ENCODE measurements at places on chromosomes 11 and 22.

DNA sequence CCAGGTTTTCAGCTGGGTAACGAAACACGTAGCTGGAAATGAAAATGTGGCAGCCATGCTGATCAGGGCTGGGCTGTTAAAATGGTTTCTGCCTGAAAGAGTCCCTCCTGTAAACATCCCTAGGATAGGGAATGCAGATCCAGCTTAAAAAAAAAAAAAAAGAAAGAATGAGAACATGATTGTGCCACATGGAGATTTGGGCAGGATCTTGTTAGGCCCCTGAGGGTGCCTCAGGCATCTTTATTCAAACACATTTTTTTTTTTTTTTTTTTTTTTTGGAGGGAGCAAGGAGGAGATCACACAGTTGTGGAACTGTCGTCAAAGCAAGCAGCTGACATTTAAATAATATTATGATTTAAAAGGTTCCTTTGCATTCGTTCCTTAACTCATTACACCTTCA is 900.3 kb downstream of the OPCML start:
- no peak for DNase-seq

DNA sequence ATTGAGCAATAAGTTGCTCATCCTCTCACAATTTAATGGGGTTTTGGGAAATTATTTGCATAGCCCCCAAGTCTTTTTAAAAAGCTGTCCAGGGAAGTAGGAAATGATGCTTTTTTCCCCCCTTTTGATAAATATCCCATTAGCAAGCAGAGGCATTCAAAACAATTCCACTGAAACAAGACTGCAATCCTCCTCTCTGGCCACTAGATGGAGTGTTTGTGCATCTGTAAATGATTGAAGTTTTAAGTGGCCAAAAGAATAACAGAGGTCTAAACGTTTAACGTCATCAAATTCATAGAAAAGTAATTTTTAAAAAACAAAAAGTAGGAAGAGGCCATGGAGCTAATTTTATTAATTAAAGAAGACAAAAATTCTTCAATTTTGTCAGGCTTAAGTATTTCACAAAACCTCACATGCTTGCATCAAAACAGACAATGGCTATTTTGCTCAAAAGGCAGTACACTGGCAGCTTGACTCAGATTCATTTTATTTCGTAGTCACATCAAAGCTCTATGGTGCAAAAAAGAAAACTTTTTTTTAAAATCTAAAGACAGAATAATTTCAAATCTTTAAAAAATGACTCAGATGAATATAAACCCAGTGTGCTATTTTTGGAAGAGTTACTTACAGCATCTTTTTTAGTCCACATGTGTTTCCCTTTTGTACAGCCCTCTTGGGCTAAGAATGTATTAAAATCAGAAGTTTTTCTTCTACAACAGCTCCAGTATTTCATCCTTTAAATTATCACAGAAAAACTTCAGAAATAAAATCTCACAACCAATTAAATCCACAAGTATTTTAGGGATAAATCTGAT is 17.8 kb downstream of the CHORDC1 start:
- DNase-seq: no peak

DNA sequence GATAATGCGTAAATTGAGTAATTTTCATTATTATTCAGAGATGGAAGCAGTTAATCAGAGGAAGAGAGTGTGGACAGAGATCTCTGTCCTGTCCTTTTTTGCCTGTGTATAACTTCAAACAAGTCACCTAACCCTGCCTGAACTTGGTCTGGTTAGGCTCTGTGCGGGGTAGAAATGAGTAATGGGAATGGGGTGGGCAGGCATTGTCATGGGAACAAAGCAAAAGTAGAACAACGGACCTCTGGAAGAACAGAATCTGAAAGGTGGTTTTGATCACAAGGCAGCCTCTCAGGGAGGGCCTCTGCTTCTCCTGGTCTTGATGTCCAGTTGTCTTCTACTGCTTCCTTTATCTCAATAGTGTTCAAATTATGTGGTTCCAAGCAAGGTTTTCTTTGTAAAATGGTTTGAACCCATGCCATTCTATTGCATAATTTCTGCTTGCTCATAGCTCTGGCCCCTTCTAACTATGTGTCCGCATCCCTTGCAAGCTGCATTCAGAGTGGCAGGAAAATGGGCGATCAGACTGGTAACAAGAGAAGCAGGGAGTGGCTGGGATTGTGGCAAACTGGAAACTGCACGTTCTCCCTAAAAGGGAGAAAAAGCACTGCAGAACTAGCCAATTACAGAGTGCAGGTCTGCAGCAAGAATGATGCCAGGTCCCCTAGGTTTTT is 76.1 kb downstream of the PRR5L start:
- DNase-seq: no peak

DNA sequence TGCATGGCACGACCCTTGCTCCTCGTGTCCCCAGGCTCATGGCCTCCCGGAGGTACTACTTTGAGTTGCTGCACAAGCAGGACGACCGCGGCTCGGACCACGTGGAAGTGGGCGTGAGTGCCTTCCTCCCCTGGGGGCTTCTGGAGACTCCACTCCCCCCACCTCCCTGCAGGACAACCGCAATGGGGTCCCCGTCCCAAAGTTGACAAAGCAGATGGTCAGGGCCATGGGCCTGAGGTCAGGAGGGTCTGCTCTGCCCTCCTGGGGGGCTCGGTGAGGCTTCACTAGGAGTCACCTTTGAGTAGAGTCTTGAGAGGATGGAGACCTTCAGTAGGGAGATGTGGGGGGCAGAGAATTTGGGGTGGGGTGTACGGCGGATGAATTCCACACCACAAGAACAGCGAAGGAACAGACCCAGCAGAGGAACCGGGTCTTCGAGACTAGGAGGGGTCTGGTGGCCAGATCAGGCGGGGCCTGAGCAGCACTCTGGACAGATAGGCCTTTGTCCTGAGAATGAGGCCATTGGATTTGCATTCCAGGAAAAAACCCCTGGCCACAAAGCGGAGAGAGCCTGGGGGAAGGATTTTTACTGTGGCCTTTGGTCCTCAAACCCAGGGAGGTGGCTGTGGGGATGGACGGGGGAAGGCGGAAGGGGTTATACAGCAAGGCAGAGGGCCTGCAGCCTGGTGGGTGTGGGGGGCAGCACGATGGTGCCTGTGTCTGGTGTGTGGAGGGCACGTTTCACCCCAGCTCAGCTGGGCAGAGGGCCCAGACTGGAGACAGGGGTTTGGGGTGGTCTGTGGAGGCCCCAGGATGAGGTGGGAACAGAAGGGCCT is 4.6 kb downstream of the B4GALNT4 start:
- DNase-seq: no peak

- DNase-seq: no peak
These were observed 97.3 kb downstream of the GALNT18 start for GRCh38 chr11:11524436-11525061.
